Right atrium auricular region (tissue), 2 donors: ENCODE measurements at places on chromosomes 12 and 14.

- no peak for DNase-seq
Measured at GRCh38 chr14:96173636-96174475, 30.8 kb upstream of the BDKRB2 start.

- no peak for DNase-seq
Measured at GRCh38 chr12:2841056-2841650, 6.3 kb upstream of the NRIP2 start.

DNA sequence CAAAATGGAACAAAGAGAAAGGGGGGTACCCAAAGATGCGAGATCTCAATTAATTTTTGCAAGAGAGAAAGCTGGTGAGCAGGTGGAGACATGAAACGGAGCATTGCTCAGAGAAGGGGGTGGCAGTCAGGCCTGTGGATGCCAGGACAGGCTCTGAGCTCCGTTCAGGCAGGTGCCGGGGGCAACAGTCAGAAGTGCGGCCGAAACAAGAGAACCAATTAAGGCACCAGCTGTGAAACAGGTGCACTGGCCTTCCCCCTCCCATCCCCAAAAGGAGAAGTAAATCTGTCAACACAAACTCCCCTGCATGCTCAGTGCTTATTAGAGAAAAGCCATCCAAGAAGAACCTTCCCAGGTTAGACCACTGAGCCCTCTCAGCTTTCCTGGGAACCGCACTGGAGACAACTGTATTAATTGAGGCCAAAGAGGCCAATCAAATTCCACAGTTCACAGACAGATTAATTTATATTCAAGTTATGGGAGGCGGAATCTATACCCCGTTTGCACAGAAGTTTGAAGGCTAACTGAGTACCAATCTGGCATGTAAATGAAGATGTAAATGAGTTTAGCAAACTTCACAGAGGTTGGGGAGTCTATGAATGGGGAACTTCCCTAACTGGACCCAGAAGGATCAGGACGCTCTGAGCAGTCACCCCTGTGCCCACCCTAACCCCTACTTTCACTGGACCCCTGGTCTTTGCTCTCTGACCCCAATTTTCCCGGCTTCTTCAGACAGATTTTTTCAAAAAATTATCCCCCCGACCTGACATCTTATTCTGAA is 20.9 kb downstream of the OAS2 start:
- no peak for DNase-seq

DNA sequence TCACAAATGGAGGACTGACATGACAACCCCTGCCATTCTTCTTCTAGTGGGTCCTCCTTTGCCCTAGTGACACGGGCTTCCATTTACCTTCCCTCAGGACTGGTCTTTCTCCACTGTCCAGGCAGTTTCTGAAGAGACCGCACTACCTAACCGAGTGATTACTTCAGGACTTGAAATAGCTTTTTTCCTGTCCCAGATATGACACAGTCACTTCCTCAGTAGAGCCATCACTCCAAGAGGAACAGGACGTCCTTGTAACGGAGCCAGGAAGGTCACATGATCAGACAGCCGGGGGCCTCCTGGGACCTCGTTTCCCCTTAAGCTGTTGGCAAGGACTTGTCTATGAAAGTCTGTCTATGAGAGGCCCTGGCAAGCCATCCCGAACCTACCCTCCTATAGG is 62.3 kb downstream of the FOS start:
- DNase-seq, result peak; percentile 99

GRCh38 chr12:4330203-4330602 is 9.2 kb downstream of the TIGAR start:
- no peak for DNase-seq

DNA sequence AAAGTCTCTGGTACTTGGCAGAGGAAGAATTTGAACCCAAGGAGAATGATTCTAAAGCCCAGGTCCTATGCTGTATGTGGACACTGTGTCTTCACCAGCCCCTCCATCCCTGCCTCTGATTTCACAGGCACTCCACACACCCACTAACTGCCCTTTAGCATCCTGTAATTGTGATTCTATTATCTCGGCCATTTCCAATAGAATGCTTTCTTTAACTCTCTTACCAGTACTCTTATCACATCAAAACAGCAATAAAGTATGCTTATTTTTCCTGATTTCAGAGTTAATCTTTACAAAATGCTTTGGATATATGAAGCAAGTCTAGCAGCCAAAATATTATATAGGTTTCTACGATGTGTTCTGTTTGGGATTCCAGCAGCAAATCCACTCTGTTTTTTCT is 37.9 kb upstream of the BTG1 start:
- DNase-seq, result no peak

DNA sequence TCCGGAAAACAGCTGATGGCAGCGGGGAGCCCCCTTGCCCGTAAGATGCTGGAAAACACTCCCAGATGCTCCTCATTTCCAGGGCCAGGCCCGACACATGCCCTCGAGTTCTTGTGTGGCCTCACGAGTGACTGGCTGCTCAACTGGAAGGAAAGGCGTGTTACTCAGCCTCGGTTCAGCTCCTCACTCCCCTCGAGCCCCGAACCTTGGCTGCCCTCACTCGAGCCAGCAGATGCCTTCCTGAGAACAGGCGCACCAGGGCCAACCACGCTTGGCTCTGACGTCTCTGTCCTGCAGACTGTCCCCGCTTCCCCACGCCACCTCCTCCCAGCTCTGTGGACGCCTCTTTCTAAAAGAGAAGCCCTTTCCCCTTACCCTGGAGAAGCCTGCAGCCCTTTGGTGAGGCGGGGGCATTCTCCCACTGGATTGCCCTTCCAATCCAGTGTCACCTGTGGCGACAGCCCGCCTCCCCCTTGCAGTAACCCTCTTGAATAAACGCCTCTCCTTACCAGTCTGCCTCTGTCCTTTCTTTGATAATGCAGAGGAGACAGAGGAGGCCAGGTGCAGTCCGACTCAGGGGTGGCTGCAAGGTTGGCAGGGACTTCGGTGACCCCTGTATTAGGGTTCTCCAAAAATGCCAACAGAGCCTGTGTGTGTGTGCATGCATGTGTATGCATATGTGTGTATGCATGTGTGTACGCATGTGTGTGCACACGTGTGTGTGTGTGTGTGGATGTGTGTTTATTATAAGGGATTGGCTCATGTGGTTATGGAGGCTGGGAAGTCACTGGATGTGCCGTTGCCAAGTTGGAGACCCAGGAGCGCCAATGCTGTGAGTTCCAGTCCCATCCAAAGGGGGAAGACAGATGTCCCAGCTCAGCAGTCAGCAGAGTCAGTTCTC is 166.3 kb downstream of the KIF26A start:
- peak; percentile 61 for DNase-seq

- no peak for DNase-seq
Measured at GRCh38 chr14:51847489-51847796, 13.0 kb upstream of the GNG2 start.

DNA sequence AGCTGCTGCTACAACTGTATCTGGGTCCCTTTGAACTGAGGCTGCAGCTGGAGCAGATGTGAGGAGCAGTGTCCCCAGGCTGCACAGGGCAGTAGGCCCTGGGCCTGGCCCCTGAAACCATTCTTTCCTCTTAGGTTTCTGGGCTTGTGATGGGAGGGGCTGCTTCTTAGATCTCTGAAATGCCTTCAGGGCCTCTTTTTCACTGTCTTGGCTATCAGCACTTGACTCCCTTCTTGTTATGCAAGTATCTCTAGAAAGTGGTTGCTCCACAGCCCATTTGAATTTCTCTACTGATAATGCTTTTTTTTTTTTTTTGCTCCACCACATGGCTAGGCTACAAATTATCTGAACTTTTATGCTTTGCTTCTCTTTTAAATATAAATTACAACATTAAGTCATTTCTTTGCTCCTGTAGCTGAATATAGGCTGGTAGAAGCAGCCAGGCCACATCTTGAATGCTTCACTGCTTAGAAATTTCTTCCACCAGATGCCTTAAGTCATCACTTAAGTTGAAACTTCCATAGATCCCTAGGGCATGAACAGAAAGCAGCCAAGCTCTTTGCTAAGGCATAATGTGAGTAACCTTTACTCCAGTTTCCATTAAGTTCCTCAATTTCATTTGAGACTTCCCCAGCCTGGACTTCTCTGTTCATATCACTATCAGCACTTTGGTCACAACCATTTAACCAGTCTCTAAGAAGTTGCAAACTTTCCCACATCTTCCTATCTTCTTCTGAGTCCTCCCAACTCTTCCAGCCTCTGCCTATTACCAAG is 41.1 kb downstream of the ACSM4 start:
- no peak for DNase-seq

GRCh38 chr12:106086696-106087095 is 52.1 kb downstream of the NUAK1 start:
- DNase-seq, result no peak

- DNase-seq, result no peak
Measured at GRCh38 chr12:89497467-89497866, 27.1 kb downstream of the GALNT4 start.

DNA sequence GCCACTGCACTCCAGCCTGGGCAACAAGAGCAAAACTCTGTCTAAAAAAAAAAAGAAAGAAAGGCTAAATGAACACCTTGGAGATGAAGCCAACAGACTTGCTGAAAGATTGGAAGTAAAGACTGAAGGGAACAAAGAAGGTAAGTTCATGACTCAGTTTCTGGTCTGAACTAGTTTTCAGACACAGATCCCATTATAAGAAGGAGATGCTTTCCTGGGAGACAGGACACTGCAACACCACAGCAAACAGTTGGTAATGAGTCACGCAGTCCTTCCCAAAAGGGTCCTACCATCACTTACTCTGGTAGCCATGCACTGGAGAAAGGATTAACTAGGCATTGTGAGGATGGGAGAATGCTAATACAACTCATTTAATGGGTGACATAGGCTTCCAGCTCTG is 97.2 kb downstream of the SSPN start:
- no peak for DNase-seq

DNA sequence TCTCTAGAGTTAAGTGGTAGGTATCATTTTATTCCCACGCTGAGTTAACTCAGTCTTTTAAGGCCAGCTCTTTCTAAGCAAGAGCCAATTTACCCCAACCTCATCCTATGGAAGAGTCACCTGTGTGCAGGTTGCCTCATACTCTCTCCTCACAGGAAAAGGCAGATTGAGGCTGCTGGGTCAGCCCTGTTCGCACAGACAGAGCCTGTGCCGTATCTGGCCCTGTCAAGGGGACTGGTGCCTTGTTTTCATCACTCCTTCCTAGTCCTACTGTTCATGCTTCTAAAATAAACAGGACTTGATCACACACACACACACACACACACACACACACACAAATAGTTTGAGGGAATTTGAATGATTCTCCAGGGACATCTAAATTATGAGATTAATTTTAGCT is 285.0 kb downstream of the SLC6A15 start:
- no peak for DNase-seq

GRCh38 chr12:111699-112493 is 45.3 kb downstream of the IQSEC3 start:
- DNase-seq, result no peak

- DNase-seq, result no peak
Measured at GRCh38 chr14:100891051-100891450, 12.5 kb downstream of the RTL1 start.

DNA sequence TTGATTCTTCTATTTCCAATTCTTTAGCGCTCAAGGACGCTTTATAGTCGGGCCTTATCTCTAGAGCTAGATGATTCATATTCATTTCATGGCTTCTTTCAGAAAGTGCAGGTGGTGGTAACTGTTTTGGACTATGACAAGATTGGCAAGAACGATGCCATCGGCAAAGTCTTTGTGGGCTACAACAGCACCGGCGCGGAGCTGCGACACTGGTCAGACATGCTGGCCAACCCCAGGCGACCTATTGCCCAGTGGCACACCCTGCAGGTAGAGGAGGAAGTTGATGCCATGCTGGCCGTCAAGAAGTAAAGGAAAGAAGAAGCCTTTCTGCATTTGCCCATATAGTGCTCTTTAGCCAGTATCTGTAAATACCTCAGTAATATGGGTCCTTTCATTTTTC is 241.9 kb downstream of the PAWR start:
- no peak for DNase-seq

DNA sequence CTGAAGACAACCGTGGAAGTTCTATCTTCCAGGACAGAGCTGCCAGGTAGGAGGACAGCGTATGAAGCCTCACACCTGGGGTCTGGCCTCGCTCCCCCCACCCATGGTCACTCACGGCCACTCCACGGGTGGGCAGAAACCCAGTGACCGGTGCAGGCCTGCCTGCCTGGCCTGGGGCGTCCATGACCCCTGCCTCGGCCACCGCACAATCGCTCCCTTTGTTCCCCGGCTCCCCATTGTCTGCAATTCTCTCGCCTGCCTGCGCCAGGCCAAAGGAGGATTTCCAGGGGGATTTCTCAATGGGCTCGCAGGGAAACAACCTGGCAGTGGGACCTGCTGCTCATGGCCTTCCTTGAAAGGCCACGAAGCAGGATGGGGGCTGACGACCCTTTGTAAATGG is 22.6 kb downstream of the CCDC85C start:
- DNase-seq, result no peak

DNA sequence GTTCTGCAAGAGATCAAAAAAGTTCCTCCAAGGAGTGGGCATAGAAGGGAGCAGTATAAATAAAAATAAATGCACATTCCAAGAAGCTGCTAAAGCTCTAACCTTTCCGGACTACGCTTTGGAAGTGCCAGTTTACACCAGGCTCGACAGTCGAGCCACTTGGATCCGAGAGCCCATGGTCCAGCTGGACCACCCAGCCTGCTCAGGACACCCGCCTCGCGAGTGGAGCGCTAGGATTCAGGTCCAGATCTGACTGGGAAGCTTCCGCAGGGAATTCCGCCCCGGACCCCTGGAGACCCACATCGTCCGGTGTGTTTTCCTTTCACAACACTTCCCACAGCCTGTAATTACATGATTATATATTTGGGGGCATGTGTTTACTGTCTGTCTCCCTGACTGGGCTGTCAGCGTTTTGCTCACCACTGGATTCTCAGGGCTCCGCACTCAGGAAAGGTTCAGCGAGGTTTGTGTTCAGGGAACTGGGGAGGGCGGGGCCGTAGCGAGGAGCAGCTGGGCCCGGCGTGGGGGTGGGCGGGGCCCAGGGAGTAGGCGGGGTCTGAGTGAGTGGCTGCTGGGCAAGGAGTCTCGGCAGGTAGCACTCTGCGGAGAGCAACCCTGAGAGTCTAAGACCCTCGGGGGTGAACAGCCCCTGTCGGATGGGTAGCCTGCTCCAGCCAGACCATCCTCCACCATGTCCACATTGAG is 52.3 kb upstream of the TMEM263 start:
- peak; percentile 61 for DNase-seq

DNA sequence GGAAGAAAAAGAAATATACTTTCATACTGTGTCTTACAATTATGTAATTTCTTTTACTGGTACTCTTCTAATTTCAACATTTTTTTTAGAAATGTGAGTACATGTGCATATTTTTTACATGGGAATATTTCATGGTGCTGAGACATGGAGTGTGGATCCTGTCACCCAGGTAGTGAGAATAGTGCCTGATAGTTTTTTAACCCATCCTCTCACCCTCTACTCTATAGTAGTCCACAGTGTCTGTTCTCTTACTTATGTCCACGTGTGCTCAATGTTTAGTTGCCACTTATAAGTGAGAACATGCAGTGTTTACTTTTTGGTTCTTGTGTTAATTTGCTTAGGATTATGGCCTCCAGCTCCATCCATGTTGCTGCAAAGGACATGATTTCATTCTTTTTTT is 548.8 kb downstream of the AACS start:
- no peak for DNase-seq

DNA sequence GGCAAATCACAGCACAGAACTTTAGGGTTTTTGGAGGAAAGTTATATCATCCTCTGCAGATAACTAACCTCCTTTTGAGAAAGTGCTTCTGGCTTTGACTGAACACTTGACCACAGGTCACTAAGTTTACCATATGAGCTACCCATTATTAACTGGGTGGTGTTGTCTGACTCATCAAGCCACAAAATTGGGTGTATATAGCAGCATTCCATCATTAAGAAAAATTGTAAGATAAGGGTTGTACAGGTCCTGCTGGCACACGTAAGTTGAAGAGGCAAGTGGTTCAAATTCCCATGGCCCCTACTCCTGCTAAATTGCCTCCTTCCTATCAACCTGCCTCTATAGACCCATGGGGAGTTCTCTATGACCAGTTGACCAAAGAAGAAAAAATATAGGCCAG is 39.5 kb downstream of the L2HGDH start:
- no peak for DNase-seq
